ENCODE measurements at places on chromosomes 12 and 14.

- peak; percentile 31 for DNase-seq
Observed at GRCh38 chr12:107607464-107608392, 77.9 kb upstream of the PWP1 start.

DNA sequence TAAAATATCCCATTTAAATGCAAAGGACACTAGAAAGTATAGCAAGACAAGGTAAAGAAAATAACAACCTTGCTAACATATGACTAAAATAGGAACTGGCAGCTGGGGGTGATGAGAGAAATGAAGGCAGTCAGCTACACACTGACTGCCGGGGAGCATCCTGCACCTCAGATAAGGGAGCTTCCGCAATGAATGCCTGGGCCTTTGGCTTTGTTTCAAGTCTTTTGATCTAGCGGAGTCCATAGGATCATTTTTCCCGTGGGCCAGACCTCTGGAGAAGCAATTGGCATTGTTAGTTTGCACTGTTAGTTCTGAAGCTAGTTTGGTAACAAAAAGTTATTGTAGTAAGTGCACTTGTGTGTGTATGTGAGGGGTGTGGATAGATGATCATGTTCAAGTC is 639.9 kb downstream of the DIO2 start:
- DNase-seq, result no peak

DNA sequence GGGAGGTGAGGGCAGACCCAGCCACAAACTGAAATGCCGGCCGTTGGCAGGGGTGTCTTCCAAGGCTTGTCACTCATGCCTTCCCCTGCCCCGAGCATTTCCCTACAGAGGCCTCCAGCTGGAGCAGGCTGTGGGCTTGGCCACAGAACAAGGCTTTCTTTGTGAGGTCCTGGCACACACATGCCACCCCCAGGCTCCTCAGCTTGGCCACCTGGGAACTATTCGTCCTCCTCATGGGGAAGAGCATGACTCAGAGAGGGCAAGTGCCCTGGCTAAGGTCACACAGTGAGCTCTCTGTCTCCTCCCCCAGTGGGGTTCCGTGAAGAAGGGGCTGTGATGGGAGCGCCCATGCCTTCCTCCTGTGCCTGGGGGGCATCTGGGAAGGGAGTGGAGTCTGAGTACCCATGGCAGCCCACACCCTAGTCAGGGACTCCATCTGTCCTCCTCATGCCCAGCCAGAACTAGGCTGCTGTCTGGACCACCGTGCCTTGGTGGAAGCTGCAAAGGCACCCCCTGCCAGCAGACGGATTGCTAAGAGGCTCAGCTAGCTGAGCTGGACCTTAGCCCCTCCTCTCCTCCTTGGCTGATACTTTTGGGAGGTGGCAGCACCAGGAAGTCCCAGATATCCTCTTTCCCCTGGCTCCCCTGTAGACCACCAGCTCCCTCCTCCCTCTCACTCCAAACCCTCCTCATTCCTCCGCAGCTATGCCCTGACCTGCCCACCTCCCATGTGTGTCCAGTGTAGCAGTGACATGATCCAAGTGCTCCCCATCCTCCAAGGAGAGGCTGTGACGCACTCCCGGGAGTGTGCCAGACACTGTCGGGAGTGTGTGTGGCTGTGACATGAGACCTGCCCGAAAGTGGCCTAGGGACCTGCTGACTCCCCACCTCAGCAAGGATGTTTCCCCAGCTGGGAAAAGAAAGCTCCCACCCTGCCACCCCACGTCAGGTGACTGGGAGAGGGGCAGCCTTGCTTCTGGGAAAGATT is 21.4 kb downstream of the ABCB9 start:
- DNase-seq, result no peak

DNA sequence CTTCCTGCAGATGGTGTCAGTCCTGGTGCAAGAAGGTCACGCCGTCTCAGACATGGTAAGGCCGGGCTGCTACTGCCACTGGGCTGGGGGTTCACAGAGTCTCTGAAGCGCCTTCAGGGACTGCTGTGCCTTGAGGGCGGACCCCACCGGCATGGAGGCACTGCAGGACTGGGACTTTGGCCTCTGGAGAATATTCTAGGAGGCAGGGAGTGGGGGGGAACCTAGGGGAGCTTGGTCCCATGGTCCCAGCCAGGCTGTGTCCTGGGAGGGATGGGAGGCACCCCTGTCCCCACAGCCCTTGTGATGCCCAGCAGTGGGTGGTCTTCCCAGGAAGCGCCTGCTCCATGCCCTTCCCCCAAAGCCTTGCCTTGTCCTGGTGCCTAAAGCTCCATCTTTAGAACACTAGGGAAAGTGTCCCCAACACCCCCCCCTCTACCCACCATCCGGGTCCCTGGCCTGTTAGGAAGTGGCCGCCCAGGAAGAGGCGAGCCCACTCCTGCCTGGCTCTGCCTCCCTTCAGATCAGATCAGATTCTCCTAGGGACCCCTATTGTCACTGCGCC is 1.5 kb downstream of the AMN start:
- no peak for DNase-seq

GRCh38 chr14:31083781-31084180 is 57.6 kb upstream of the STRN3 start:
- no peak for DNase-seq

DNA sequence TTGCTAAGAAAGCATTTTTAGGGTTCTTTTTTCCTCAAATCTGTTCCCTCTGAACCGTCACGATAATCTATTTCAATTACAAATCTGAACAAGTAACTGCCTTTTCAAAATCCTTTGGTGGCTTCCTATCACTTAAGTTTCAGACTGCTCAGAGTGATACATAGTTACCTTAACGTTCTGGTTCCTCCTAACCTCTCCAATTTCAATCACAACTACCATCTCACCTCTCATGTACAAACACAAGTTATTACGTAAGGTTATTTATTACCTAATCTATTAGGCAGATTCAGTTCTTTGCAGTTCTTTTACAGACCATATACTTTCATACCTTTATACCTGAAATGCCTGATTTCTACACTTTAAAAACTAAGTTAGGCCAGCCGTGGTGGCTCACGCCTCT is 12.1 kb downstream of the RNF212B start:
- DNase-seq, result no peak

- DNase-seq, result no peak
Observed at GRCh38 chr14:28656704-28657255, 109.8 kb upstream of the FOXG1 start.

Data from skeletal muscle cell (primary cell).